ENCODE measurements at places on chromosomes 2 and 18.

- no peak for DNase-seq
Observed at GRCh38 chr2:101722864-101723263, 25.4 kb downstream of the MAP4K4 start.

GRCh38 chr2:31051258-31052140 lies 86.7 kb downstream of the GALNT14 start:
- no peak for DNase-seq

GRCh38 chr2:69190743-69191404 lies 177.9 kb downstream of the ANTXR1 start:
- no peak for DNase-seq

GRCh38 chr18:35490894-35491699 lies 6.7 kb downstream of the INO80C start:
- DNase-seq: no peak

DNA sequence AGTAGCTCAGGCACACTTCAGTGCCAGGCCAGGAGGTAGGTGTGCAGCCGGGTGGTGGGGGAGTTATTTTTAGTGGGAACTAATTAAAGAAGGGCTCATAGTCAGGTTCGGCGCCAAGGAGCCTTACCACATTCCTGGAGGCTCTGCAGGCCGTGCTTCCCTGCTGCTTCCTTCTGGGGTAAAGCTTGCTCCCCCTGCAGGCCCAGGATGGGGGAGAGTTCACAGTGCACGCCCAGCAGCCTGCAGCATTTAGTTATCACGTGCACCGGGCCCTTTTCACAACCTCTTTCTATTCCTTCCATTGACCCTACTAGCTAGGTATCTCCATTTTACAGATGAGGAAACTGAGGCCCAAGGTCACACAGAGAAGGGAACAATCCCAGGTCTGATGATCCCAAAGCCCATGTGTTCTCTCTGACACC lies 2.5 kb downstream of the KCNF1 start:
- DNase-seq: no peak

DNA sequence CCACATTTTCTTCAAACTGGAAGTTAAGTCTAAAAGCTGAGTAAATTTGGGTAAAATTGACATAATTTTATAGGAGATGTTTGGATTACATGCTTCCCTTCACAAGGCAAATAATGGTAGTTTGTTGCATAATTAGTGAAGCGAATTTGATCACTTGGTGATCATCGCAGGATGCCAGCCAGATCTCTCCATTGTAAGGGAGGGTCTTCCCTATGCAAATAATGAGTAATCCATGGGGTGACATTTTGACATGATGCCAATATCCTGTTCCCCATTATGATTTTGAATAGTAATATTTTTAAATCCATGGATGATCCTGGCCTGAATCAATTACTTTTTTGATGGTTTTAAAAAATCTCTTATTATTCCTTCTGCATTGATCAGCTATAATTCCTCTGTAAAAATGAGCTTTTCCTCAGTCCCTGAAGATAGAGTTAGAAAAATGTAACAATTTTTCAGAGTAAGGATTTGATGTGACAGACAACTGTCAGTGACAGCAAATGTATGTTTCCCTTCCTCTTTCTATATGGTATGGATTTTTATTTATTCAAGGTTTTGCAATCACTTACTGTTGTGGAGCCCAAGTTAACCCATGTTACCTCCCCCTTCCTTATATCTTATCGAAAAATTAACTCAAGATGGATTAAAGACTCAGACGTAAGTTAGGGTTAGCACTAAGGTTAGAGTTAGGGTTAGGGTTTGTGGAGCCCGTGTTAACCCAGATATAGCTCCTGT lies 21.4 kb downstream of the CCL20 start:
- DNase-seq: no peak

DNA sequence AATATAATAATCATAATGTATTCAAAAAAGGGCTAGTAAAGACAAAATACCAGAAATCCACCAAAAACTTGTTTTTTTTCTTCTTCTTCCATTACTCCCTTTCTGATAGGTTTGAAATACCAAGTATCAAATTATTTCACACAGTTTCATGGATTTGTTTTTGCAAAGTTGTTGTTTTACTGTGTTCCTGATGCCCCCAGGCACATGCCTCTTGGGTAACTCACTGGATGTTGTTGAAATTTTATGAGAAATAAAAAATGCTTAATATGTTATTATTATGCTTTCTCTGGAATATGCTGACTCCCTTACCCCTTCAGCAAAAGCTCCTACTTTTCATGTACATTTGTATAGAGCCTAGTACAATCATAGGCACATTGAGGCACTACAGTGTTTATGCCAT lies 419.6 kb downstream of the NRXN1 start:
- no peak for DNase-seq

- DNase-seq: no peak
Observed at GRCh38 chr18:45825258-45826044, at the start of gene SIGLEC15. Gene SIGLEC15 (plus strand): TSS chr18:45825675. CDS start chr18:45825729, 54 bp downstream.

DNA sequence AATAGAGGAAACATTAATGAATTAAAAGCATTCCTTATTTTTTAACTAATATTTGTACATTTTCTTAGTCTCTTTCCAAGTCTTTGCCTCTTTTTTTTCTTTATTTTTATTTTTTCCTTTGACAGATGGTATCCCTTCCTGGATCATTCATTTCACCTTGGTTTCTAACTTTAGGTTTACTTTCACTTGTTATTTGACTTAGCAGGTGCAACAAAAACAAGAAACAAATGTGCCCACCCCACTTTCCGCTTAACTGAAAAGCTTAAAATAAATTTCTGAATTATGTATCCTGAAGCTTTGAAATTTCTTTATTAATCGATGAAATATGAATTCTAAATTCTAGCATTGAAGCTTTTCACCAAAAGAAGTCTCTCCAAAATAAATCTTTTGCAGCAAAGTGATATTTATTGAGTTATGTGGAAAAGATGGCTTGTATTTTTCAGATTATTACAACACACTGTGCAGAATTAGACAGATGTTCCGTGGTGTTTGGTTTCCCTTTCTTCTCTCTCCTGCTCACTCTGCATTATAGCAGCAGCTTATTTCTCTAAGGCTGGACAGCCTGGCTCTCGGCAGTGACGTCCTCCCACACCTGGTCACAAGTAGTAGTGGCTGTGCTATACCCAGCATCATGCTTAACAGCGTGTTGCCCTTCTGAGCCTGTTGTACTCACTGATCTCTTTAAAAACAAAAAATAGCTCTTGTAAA lies 99.1 kb upstream of the ZNF397 start:
- DNase-seq: no peak

DNA sequence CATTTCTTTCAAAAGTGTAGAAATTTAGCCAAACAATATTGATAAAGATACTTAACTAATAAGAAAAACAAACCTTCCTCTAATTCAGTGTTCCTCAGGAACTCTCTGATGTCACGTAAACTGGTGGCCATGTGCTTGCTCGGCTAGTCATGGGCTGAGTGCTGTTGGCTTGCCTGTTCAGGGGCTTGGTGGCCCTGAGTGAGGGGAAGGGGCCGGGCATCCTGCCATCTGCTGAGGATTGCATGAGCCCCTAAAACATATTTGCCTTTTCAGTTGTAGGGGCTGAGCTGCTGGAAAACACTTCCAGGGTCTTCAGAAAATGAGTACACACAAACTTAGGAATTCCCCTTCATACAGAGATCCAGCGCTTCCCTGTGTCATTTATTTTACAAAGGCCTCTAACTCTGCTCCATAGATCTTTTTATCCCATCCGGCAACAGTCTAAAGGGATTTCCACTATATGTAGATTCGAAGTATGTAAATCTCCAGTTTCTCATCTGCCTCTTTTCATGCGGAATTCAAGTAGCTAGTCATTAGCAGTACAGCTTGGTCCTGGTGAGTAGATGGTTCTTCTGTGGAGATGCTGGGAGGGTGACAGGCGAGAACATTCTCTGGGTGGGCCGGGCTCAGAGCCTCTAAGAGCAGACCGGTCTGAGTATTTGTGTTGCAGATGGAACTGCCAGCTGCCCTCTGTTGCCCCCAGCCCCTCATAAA lies 20.1 kb upstream of the NFATC1 start:
- DNase-seq: no peak

GRCh38 chr2:147428120-147428747 lies 416.6 kb upstream of the ACVR2A start:
- no peak for DNase-seq

- DNase-seq: no peak
Observed at GRCh38 chr2:120807751-120808150, 72.1 kb downstream of the GLI2 start.

- no peak for DNase-seq
Observed at GRCh38 chr18:57941841-57942489, 102.1 kb upstream of the NEDD4L start.

- no peak for DNase-seq
Observed at GRCh38 chr2:205914213-205915129, 171.5 kb downstream of the INO80D start.

GRCh38 chr18:52577795-52578194 lies 237.8 kb downstream of the DCC start:
- no peak for DNase-seq

DNA sequence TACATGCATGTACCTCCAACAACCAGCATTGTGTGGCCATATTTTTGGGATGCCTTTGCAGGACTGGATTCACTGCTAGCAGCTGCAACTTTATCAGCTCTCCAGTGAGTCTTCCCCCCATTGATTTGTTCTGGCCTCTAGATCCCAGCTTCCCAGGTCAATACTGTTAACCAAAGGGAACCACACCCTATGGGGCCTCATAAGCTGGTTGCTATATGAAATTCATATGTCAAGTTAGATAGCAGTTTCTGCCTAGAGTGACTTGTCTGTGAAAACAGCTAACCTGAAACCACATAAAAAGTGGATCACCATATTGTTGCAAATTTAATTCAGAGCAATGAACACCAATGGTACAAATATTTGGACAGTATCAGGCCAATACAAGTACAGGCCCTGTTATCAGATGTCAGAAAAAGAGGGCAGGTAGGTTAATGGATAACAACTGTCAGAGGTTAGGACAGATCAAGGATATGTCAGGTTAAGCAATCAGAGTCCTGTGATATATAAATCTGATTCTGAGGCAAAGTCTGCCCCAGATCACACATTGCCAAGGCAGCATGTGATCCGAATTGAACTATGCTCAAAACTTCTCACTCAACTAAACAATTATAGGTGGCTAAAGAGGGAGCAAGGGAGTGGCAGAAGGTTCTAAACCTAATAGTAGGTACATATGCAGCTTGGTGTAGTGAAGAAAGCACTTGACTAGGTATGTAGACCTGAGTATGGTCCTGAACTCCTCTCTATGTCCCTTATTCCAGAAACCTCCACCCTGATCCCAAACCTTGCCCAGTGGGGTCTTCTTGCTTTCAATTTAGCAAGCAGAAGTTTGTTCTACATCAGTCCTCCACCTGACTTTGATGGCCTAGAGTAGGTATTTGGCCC lies 310.2 kb upstream of the STON1 start:
- no peak for DNase-seq

DNA sequence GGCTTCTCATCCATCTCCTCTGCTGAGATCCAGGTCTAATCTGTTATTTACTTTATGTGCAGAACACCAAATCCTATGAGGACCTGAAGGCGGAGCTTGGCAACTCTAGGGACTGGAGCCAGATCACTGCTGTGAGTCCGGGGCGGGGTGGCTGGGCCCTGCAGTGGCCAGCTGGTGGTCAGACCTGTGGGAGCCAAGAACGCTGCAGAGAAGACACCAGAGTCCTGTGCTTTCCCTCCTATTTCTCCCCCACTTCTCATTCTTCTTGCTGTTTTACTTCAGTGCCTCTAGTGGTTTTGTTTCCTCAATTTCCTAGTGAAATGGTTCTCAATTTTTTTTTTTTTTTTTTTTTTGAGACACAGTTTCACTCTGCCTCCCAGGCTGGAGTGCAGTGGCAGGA lies 19.7 kb downstream of the VIL1 start:
- no peak for DNase-seq

DNA sequence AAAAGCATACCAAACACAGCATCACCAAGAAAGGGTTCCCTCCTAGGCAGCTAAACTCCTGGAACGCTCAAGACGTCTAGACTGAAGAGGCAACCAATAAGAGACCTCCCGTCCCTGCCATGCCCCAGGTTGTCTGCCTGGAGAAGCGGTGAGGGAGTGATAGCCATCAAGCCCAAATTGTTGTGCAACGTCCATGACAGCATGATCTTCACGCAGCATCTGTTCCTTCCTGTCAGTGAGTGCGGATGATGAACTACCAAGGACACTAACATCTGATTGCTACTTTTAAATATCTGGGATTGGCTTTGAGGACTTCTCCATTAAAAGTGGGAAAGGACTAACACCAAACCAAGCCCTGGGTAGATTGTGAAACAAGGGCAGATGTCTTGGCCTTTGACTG lies 149.7 kb downstream of the TXNL1 start:
- DNase-seq: no peak

GRCh38 chr2:5264361-5264760 lies 427.8 kb upstream of the SOX11 start:
- DNase-seq: no peak

DNA sequence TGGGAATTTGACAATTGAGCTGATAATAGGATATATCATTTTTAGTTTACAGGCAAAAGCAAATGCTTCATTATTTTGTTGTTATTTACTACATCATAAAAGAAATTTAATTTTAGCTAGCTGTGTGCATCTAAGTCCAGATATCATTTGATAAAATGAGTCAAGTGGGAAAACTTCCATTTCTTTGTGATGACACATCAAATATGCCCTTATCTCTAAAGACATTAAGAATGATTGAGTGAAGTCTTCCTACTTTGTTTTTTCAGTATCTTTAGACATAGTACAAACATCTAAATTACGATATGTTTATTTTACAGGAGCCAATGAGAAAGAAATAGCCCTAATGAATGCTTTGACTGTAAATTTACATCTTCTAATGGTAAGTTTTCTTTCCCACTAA lies 77.0 kb downstream of the KYNU start:
- DNase-seq: no peak

GRCh38 chr18:51463483-51464136 lies 266.1 kb upstream of the MEX3C start:
- DNase-seq: no peak

- no peak for DNase-seq
Observed at GRCh38 chr2:157318884-157319283, 6.7 kb downstream of the ERMN start.

- DNase-seq: no peak
Observed at GRCh38 chr2:50491541-50492476, 540.1 kb downstream of the NRXN1 start.

DNA sequence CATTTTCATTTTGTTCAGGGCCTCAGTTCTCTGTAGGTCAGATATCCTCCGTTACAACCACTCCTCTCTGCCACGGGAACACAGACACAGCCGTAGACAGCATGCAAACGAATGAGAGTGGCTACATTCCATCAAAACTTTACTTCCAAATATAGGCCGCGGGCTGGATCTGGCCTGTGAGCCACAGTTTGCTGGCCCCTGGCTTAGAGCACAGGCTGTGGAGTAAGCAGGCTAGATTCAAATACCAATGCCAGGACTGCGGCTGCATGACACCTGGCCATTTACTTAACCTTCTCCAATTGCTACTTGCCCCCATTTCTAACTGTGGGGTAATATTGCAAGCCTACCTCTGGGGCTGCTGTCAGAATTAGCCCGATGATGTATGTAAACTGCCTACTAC lies 325.8 kb upstream of the POU3F3 start:
- no peak for DNase-seq
